ENCODE measurements at places on chromosomes 13 and 19.

- DNase-seq, result no peak
These were observed 22.9 kb downstream of the GP6 start for GRCh38 chr19:55015126-55015525.

DNA sequence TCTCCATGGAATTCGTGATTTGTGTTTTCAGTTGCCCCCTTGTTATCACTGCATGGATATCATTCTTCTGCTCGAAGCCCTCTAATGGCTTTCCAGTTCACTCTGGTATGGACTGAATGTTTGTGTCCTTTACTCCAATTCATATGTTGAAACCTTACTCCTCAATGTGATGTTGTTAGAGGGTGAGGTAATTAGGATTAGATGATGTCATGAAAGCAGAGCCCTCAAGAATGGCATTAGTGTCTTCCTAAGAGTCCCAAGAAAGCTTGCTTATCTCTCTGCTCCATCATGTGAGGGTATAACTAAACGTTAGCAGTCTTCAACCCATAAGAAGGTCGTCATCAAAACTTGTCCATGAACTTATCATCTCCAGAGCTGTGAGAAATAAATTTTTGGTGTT lies 1626.3 kb upstream of the MIR17HG start:
- no peak for DNase-seq

DNA sequence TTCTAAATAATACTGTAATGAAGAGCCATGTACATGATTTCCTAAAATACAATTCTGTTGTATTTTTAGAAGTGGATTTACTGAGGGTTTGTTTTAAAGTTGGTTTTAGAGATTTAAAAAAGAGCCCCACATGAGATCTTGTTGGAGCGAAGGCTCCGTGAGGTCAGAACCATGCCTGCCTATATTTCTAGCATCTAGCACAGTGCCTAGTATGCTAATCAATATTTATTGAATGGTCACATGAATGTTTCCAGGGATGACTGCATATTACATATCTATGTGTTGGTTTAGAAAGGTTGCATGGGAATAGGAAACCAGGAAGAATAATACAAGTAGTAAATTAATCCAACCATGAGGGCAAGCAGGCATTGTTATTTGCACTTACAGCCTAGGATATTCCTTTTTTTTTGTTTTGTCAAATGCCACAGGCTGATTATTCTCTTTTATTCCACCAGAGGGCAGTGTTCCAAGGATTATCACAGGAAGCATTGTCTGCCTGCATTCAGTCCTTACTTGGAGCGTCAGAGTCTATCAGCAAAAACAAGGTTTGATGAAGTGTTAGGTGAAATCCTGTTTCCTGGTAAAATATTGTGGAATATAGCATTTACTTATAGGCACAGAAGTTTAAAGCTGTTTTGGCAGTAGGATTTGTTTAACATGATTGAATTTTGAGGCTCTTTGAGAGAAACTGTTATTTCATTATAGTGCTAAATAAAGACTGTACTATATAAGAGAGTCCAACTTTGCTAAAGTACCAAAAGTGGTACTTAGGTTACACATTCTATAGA lies 46.8 kb downstream of the COG3 start:
- peak; percentile 85 for DNase-seq

DNA sequence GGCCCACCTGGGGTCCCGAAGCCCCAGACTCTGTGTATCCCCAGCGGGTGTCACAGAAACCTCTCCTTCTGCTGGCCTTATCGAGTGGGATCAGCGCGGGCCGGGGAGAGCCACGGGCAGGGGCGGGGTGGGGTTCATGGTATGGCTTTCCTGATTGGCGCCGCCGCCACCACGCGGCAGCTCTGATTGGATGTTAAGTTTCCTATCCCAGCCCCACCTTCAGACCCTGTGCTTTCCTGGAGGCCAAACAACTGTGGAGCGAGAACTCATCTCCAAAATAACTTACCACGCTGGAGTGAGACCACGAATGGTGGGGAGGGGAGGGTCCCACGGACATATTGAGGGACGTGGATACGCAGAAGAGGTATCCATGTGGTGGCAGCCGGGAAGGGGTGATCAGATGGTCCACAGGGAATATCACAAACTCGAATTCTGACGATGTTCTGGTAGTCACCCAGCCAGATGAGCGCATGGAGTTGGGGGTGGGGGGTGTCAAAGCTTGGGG lies 1.0 kb upstream of the ICAM5 start:
- DNase-seq, result peak; percentile 67

DNA sequence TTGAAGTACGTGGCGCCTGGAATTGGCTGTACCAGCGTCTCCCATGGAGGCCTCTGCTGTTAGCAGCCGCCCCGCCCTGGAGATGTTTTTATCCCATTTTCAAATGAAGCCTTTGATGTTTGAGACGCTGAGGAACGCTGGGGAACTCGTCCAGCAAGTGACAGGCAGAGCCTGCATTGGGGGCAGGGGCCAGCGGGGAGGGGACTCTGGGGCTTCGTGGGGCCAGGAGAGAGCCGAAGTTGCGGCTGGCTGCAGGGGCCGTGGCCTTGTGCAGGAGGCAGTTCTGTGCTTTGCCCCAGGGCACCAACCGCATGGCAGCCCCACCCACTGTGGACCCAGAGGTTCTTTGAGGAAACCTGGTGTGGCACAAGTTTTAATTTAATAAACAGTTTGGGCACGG lies 13.5 kb downstream of the SPPL2B start:
- DNase-seq, result no peak

Data from mesendoderm (in vitro differentiated cells).